ENCODE measurements at places on chromosomes 3 and 15. TPM values are rescaled to one million over a fixed set of nuclear protein-coding genes. Genes with fewer than 3 reads are reported as not detected.

RFT1 gene
- total RNA-seq, result 25.3 TPM

CEP19 gene
- 8.2 TPM for total RNA-seq

SLC12A8 gene
- not detected for total RNA-seq

TJP1 gene
- not detected for total RNA-seq

TGM4 gene
- total RNA-seq, result not detected
